Stimulated activated CD8-positive, alpha-beta memory T cell treated with anti-CD3 and anti-CD28 coated beads, Interleukin-15, amount 100 ng/mL, for 4 hours (primary cell): ENCODE measurements at places on chromosomes 2 and 18.

- no peak for DNase-seq
Observed at GRCh38 chr2:37338933-37339332, 5.5 kb upstream of the QPCT start.

DNA sequence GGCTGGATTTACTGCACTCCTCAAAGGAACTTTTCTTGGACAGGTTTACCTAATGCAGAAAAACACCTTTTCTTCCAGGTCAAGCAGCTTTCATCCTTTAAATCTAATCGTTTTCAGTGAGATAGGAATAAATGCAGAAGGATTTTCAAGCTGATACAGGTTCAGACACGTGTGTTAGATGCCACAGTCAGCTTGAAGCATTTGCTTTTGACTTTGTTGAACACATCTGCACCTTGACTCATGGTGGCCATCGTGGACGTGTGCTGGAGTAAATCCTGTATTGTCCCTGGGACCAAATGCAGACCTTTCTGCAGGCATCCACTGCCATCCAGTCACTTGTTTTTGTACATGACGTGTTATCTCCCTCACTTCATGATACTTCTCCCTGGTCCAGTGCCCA is 61.9 kb downstream of the KLHL29 start:
- DNase-seq: no peak

- DNase-seq: no peak
Observed at GRCh38 chr2:100730290-100730868, 89.6 kb upstream of the NPAS2 start.

GRCh38 chr2:130241041-130241707 is 42.9 kb upstream of the TUBA3E start:
- DNase-seq: no peak
